Activated CD8-positive, alpha-beta T cell treated with anti-CD3 and anti-CD28 coated beads, Interleukin-2, amount 10 ng/mL, durations not matched to agents 7 days and 5 days (primary cell): ENCODE measurements at places on chromosomes 3 and 15. TPM values are rescaled to one million over a fixed set of nuclear protein-coding genes. Genes with fewer than 3 reads are reported as not detected.

DNA sequence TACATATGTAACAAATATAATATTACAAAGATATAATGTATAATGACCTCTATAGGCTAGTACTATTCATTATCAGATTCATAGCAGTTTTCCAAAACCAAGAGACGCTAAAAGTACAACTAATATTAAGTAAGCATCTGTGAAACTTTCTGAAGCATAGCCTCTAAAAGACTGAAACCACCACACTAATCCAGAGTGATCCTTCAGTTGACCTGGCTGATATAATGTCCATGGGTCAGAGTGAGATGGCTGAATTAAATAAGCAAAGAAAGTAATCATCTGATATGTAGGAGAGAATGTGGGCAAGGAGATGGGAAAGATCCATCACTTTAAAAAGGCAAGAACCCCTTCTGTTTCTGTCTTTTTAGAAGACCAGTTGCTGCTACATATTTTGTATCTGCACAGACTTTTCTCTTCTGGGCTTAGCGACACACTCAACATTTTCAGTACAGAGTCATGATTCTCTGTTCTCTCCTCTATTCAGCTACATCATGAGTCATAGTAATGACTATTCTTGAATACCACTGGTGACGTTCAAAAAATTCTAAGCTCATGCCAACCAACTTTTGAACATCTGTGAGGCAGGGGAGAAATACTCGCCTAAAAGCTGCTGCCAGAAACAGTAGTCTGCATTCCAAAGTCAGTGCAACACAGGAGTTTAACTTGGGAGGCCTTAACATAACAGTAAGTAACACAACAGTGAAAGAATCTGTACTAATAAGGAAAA, 149.6 kb downstream of the MAGI1 start:
- no peaks in the 10 kb centered on the region for H3K27me3 ChIP-seq
- H3K4me3 ChIP-seq: no peak overlapping the region
- H3K27ac ChIP-seq: no peak overlapping the region
- H3K36me3 ChIP-seq: no peaks in the 10 kb centered on the region

Gene ZNF774
- 0.60 TPM for total RNA-seq

DNA sequence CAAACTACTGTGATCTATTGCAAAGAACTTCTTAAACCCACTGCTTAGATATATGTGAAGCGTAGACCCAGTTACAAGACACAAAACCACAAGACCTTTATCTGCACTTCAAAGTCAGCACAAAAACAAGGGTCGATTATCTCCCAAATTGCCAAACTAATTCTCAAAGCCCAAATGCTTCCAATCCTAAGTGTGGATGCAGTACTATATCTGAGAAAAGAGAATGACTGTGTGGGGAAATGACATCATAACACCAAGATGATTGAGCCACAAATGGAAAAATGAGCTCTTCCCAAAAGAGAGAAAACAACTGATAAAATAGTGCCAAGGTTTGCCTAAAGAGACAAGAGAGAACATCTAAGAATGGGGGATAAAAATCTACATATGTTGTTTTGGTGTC, 86.2 kb downstream of the MEIS2 start:
- H3K27ac ChIP-seq: no peak overlapping the region
- H3K36me3 ChIP-seq: no peaks in the 10 kb centered on the region
- no peak for DNase-seq

Gene TERC
- total RNA-seq: 10.8 TPM

DNA sequence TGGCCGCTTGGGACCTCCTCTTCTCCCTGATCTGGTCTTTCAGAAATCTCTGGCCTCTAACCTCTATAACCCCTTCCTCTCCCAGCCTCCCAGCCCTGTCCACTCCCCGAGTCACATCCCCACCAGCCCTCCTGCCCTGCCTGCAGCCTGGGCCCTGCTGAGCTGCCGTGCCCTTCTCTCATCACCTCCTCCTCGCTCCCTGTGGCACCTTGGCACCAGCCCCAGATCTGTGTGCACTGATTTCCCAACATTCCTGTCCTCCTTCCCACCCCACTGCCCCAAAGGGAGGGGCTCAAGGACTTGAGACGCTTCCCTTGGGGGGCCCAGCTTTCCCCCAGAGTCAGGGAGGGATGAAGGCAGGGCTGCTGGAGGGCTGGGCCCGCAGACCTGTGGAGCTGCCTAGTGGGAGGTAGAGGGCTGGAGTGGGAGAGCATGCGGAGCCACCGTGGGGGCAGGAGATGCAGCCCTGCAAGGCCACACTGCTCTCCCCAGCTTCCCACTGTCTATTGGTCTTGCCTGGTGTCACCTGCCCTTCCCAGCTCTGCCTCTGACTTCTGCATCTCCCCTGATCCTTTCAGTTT, 42.7 kb downstream of the EXOG start:
- peaks cover 5% of the 10 kb centered on the region for H3K36me3 ChIP-seq
- H3K4me3 ChIP-seq: no peak overlapping the region
- no peak for DNase-seq
- H3K27ac ChIP-seq: no peak overlapping the region
- no peaks in the 10 kb centered on the region for H3K27me3 ChIP-seq

GRCh38 chr15:96428742-96429141, 98.2 kb downstream of the NR2F2 start:
- H3K27me3 ChIP-seq: no peaks in the 10 kb centered on the region
- no peak overlapping the region for H3K27ac ChIP-seq
- no peaks in the 10 kb centered on the region for H3K36me3 ChIP-seq
- no peaks in the 10 kb centered on the region for H3K4me1 ChIP-seq
- H3K4me3 ChIP-seq: no peak overlapping the region

- no peak overlapping the region for H3K27ac ChIP-seq
- H3K27me3 ChIP-seq: peaks cover 4% of the 10 kb centered on the region
- peaks cover 4% of the 10 kb centered on the region for H3K4me1 ChIP-seq
- DNase-seq: no peak
- H3K4me3 ChIP-seq: no peak overlapping the region
Observed at GRCh38 chr3:157607826-157608405, 104.7 kb upstream of the VEPH1 start.

Gene UMPS
- total RNA-seq: 32.9 TPM

DNA sequence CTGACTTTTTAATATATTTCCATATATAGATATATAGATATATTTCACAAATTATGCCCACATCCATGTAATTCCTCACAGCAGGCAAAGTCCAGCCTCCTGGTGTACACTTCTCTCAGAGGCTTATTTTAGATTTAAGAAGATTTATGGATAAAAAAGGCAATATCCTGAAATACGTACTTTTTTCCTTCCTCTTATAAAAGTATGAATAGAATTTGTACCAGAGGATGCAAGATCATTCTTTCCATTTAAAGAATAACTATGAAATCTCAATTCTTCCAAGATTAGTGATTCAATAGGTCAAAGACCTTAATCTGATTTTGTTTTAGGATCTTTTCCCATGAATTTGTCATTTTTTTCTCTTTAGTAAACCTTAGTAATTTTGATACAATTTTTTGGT, 597.9 kb upstream of the TBL1XR1 start:
- peaks cover 7% of the 10 kb centered on the region for H3K4me1 ChIP-seq
- DNase-seq: no peak
- H3K27me3 ChIP-seq: no peaks in the 10 kb centered on the region
- H3K36me3 ChIP-seq: no peaks in the 10 kb centered on the region
- H3K27ac ChIP-seq: no peak overlapping the region

Gene MEX3B
- 0.63 TPM for total RNA-seq

DNA sequence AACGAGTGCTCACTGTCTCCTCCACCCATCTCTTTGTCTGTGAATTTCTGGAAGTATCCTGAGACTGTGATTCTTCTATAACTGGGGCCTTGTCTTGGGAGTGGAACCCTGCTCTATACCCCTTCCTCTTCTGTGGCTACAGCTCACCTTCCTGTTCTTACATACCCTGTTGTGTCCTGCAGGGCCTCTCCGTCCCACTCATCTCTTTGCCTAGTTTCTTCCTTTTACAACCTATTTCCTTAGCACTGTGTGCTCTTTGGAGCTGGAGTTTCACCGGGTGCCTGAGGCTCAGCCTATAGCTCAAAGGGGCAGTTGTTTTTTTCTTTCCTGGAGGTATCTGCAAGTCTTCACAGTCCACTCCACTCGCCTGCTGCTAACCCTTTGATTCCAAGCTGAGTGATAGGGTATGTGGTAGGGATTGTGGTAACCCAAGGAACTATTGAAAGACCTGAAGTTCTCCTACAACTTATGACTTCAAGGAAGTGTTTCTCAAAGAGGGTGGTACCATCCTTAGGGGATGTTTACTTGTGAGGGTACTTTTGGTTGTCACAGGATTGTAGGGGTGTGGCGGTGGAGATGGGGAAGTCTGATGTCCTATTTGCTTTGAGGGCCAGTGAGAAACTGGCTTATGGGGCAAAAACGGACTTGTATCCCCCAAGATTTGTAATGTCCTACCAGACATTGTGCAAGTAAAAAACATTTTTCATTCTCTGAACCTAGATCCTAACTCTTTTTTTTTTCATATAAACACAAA, 66.6 kb upstream of the ARL8B start:
- peaks cover 7% of the 10 kb centered on the region for H3K36me3 ChIP-seq
- H3K27ac ChIP-seq: peak overlapping the region; percentile 75
- no peaks in the 10 kb centered on the region for H3K27me3 ChIP-seq
- no peak for DNase-seq
- H3K4me3 ChIP-seq: peak overlapping the region; percentile 9

Gene ZNF501
- total RNA-seq: 2.9 TPM

Gene SLC12A8
- 0.50 TPM for total RNA-seq

Gene PLSCR4
- total RNA-seq: 0.31 TPM

- H3K4me3 ChIP-seq: no peak overlapping the region
- H3K36me3 ChIP-seq: peaks cover 66% of the 10 kb centered on the region
- H3K27me3 ChIP-seq: no peaks in the 10 kb centered on the region
Observed at GRCh38 chr15:82535566-82536408, 4.5 kb downstream of the RPS17 start.

- H3K36me3 ChIP-seq: no peaks in the 10 kb centered on the region
- no peak overlapping the region for H3K27ac ChIP-seq
- DNase-seq: no peak
- H3K4me3 ChIP-seq: no peak overlapping the region
- H3K27me3 ChIP-seq: no peaks in the 10 kb centered on the region
Observed at GRCh38 chr3:78260388-78260787, 1220.5 kb downstream of the ROBO2 start.

DNA sequence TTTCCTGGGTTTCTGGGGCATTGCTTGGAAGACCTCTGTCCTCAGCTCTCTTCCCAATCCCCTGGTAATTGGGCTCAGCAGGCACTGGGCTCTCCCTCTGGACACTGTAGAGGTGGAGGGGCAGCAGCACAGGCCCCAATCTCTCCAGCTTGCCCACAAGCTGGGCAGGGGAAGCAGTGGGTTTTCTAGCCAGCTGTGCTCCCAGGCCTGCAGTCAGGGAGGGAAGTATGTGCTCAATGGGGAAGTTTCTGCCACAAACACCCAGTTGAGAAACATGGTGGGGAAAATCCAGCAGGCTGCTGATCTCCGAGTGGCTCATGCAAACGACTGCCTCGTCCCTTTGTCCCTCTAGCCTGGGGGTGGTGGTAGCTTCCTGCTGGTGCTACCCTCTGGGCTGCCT, 12.8 kb upstream of the RFT1 start:
- no peaks in the 10 kb centered on the region for H3K36me3 ChIP-seq
- no peak overlapping the region for H3K27ac ChIP-seq
- no peak for DNase-seq
- no peaks in the 10 kb centered on the region for H3K4me1 ChIP-seq

Gene IL12A
- total RNA-seq: not detected

GRCh38 chr3:5086708-5087107, 35.4 kb upstream of the ARL8B start:
- no peak for DNase-seq
- no peaks in the 10 kb centered on the region for H3K4me1 ChIP-seq
- H3K4me3 ChIP-seq: no peak overlapping the region

Gene TMEM40
- total RNA-seq: not detected

GRCh38 chr3:125403789-125404188, 28.7 kb upstream of the ZNF148 start:
- no peak for DNase-seq
- H3K27ac ChIP-seq: no peak overlapping the region
- peaks cover 17% of the 10 kb centered on the region for H3K27me3 ChIP-seq
- no peaks in the 10 kb centered on the region for H3K36me3 ChIP-seq
- H3K4me3 ChIP-seq: no peak overlapping the region

GRCh38 chr15:61644550-61644949, 415.4 kb upstream of the RORA start:
- peaks cover 15% of the 10 kb centered on the region for H3K27me3 ChIP-seq
- H3K36me3 ChIP-seq: no peaks in the 10 kb centered on the region
- H3K27ac ChIP-seq: no peak overlapping the region
- H3K4me1 ChIP-seq: no peaks in the 10 kb centered on the region

DNA sequence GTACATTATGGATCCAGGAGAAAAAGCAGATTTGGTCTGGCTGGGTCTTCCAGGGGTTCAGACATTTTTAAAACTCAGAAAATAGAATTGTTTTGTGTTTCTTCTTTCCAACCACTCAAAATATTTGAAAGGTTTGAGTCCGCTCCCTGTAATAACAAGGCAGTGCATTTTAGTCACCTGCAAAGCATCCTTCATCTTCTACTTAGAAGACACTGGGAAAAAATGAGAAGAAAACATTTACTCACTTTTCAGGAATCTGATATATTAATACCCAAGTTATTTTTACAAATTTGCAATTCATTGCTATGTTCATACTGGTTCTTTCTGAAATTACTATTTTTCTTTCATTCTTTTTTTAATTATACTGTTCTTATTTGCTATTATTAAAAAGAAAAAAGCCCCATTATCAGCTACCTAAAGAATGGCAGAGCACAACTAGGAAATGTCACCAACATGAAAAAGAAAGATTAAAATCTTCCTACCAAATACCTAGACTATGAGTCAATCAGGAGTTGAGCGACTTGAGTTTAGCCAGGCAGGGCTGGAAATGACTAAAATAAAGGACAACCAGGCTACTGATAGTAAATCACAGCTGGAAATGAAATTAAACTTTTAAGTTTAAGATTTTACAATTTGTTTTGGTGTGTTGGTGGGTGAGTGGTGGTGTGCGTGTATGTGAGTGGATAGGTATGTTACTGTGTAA, 280.3 kb upstream of the THBS1 start:
- H3K27ac ChIP-seq: no peak overlapping the region
- DNase-seq: no peak
- no peak overlapping the region for H3K4me3 ChIP-seq
- no peaks in the 10 kb centered on the region for H3K4me1 ChIP-seq
- H3K27me3 ChIP-seq: peaks cover 36% of the 10 kb centered on the region

DNA sequence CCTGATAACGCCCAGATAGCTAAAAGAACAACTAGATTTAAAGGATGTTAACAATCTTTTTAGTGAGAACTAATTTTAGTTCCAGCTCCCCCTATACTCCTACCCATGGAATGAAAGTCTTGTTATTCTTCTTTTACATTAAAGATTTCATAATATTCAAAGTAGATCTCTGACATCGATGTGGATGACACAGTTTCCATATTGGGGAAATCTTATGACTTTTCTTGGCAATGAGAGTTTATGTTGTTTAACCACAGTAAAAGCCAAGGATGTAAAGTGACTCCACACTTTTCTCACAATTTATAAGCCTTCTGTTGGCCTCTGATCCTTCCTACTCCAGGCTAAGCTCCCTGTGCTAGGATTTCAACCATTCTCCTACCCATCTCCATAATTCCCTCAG, 332.6 kb upstream of the KCNMB2 start:
- H3K4me3 ChIP-seq: no peak overlapping the region
- DNase-seq: no peak
- H3K27me3 ChIP-seq: no peaks in the 10 kb centered on the region
- H3K27ac ChIP-seq: no peak overlapping the region
- H3K36me3 ChIP-seq: no peaks in the 10 kb centered on the region
- no peaks in the 10 kb centered on the region for H3K4me1 ChIP-seq

- DNase-seq: peak; percentile 93
- peaks cover 39% of the 10 kb centered on the region for H3K4me1 ChIP-seq
- H3K4me3 ChIP-seq: peak within 1 kb of the TSS; percentile 97
- peak within 1 kb of the TSS; percentile 95 for H3K27ac ChIP-seq
- peaks cover 2% of the 10 kb centered on the region for H3K36me3 ChIP-seq
Observed at GRCh38 chr3:49689046-49689907, at the start of the genes MST1 and RNF123. Gene MST1, minus strand, starts transcription at chr3:49689474. Its CDS starts 783 bp downstream, at chr3:49688691. Gene RNF123, plus strand, starts transcription at chr3:49689557. Its CDS starts 1,609 bp downstream, at chr3:49691166.
